ENCODE measurements at places on chromosomes 11 and 22.

GRCh38 chr22:20777420-20778177 lies 3.7 kb downstream of the SERPIND1 start:
- no peak for DNase-seq

- no peak for DNase-seq
Observed at GRCh38 chr22:45972091-45972888, 4.7 kb downstream of the WNT7B start.

- no peak for DNase-seq
Observed at GRCh38 chr11:61972672-61973475, 5.4 kb upstream of the FTH1 start.

GRCh38 chr11:108926841-108927577 lies 262.1 kb downstream of the DDX10 start:
- no peak for DNase-seq

- no peak for DNase-seq
Observed at GRCh38 chr11:68337399-68337835, 25.0 kb downstream of the LRP5 start.

GRCh38 chr11:86064220-86064803 lies 4.6 kb downstream of the PICALM start:
- DNase-seq, result no peak

- no peak for DNase-seq
Observed at GRCh38 chr11:101127699-101128570, 1.7 kb downstream of the PGR start.

GRCh38 chr11:80448709-80449108 lies 1007.9 kb upstream of the TENM4 start:
- DNase-seq, result no peak

GRCh38 chr11:44255406-44256071 lies 54.4 kb downstream of the ALX4 start:
- DNase-seq, result no peak

DNA sequence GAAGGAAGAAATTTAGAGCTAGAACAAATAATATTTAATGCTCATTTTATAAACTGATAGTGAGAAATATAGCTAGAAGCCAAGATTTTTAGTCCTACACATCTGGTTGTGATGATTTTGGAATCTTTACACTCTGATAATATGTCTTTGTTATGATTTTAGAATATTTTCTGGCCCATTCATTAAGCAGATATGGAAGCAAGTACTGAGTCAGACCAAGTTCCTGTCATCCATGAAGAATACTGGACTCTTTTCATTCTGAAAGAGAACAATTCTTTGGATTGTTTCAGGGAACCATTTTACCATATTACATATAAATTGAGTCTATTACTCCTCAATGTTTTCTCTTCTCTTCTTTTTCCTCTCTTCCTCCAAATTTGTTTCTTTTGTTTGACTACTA lies 227.4 kb downstream of the TMEM135 start:
- no peak for DNase-seq

- DNase-seq, result no peak
Observed at GRCh38 chr22:39152024-39152510, 413 bp downstream of the CBX7 start.

DNA sequence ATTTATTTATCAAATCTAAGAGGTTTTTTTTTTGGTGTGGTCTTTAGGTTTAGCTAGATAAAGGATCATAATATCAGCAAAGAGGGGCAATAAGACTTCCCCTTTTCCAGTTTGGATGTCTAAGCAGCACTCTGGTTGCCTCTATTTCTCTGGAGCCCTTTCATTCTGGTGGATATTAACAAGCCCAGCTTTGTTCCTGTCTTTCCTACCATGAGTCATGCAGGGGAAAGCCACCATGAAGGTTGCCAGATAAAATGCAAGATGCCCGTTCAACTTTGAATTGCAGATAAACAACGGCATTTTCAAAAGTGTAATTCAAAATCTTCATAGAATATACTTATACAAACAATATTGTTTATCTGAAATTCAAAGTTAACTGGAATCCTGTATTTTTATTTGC lies 143.6 kb downstream of the ADAMTS15 start:
- DNase-seq, result no peak

DNA sequence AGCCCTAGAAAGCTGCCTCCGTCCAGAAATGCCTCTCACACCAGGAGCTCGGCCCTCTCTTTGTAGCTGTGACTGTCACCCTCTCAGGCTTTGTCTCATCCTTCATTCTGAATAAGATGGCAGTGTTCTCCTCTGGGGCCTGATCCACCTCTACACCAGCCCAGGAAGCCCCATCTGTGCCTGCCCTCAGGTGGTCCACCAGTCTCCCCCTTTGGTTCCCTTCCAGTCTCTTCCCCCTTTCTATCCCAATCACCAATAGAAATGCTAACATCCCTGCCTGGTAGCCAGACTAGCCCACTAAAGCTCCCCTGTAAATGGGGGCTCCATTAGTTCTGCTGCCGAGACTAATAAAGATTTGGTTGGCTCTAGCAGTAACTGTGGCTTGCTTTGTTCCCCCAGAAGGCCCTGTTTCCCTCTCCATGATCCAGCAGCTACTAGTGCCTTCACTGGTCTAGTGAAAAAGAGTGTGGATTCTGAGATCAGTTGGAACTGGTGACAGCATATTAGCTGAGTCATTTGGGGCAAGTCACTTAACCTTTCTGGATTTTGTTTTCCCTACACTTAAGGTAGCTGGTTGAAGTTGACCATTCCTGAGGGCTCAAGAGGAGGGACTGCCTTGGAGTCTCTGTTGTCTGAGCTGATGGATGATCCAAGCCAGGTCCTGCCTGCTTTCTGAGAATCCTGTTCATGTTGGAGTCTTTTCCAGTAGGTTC lies 16.2 kb downstream of the PLEKHB1 start:
- DNase-seq, result no peak

- no peak for DNase-seq
Observed at GRCh38 chr11:48116437-48117228, 100.0 kb upstream of the OR4B1 start.

- DNase-seq, result no peak
Observed at GRCh38 chr11:7484131-7484530, 1.2 kb upstream of the OLFML1 start.

GRCh38 chr22:47411006-47411405 lies 648.6 kb downstream of the TBC1D22A start:
- no peak for DNase-seq

DNA sequence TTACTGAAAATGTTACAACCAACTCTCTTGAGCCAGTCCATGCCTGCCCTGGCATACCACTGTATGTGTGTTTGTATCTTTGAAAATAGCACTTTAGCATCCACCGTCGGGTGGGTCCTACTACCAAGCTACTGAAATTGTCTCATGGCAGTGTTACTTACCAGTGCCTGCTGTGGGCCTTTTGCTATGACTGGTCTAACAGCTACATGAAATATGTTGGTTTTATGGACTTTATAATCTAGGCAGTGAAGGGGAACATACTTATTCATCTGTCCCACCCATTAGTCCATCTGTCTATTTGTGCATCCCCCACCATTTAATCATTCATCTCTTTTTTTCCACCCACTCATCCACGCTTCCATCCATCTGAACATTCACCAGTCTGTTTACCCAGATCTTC lies 106.0 kb downstream of the NAV2 start:
- DNase-seq, result no peak

DNA sequence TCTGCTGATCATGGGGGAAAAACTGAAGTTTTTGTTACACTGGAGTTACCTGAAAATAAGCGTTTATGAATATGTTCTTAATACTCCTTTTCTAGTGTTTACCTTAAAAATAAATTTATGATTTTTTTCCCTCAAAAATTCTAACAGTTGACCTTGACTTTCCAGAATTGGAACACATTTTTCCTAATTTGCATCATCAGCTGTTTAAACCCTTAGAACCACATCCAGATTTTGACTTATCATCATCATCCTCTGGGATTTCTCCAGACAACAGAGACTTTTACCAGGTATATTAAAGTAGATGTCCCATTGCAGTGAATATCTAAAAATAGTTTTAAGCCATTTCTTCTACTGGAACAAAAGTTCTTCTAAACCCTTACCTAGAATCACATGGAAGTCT lies 17.2 kb downstream of the TAF1D start:
- no peak for DNase-seq
